ENCODE measurements at places on chromosomes 2 and 18.

DNA sequence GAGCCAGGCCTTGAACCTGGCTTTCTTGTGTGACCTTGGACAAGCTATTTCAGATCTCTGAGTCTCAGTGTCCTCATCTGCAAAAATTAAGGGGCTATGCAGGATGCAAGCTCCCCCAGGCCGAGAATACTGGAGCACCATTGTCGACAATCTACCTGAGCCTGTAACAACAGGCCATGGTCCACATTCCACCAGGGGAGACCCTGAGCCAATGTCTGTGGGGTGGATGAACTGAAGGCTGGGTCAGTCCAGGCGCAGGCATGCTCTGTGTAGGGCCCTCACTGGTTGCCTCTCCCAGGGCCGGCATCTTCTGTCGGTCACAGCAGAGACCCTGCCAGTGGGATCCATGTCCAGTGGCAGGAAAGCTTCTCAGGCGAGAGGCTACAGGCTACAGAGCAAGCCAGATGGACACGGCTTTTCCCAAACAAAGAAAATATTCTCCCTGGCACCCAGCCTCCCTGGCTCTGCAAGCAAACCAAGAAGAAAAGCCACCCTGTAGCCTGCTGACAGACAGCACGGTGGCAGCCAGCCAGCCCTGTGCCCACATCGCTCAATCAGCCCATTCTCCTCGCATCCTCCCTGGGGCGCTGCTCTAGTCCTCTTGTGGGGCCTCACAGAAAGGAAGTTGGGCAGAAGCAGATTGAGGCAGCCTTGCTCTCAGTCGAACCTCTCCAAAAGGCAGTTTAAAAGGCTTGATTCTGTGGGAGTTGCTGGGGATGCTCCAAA, 48.7 kb upstream of the FZD7 start:
- DNase-seq, result no peak

DNA sequence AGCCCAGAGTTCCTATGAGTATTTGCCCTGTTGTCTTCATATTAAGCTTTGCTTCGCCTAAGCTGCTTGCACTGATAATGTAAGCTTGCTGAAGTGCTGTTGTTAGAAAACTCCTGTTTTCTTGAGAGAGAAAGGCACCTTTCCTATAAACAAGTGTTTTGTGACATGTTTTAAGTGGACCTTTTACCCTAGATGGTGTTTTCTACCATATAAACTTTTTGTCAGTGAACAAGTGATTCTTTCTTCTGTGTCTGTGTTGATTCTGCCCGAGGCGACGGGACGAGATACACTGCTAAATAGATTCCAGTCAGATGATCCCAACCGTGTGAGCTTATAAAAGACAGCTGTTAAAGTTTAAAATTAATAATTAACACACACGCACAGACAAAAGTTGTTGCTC, 24.1 kb downstream of the CABLES1 start:
- no peak for DNase-seq

GRCh38 chr2:217604527-217605194, 398.1 kb downstream of the TNS1 start:
- no peak for DNase-seq

DNA sequence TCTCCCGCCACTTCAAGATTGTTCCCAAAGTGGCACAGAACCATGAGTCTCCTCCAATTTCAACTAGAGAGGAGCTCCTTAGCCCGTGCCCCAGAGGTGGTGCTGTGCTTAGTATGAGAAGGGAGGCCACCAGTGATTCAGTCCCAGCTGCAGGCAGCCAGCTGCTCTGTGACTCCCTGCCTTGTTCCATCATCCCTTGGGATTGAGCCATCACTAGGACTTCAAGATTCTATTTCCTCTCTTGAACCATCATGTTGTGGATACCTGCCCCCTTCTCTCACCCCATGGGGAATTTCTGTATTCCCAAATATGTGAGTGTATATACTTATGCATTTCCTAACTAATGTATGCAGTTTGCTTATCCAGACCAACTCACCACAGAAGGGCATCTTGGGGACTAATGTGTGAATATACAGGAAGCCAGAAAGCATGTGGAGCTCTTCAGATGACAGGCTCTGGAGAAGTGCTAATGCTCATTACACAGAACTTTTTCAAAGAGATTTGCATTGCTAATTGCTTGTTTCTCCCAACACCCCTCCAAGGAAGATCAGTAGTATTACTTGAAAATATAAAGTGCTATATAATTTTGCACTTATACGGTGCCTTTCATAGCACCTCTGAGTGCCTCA, 111.0 kb upstream of the MAP3K20 start:
- DNase-seq, result no peak

- DNase-seq, result no peak
These were observed 247.3 kb downstream of the PRKCE start for GRCh38 chr2:45898819-45899218.

DNA sequence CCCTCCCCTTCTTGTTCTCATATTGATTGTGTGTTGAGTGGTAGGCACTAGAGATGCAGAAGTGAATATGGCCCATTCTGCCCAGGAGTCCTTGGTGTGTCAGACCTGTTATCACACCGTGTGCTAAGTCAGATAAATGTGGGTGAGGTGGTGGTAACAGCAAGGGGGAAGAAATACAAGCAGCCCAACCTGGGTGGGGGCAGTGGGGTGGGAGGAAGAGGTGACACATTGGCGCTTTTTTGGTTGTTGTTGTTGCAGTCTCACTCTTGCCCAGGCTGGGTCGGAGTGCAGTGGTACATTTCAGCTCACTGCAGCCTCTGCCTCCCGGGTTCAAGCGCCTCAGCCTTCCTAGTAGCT, 12.8 kb downstream of the B3GNT2 start:
- DNase-seq, result peak; percentile 17

GRCh38 chr18:21933931-21934765, 193.6 kb downstream of the MIB1 start:
- DNase-seq, result no peak

- DNase-seq, result no peak
These were observed 42.5 kb downstream of the PIEZO2 start for GRCh38 chr18:11106894-11107293.

DNA sequence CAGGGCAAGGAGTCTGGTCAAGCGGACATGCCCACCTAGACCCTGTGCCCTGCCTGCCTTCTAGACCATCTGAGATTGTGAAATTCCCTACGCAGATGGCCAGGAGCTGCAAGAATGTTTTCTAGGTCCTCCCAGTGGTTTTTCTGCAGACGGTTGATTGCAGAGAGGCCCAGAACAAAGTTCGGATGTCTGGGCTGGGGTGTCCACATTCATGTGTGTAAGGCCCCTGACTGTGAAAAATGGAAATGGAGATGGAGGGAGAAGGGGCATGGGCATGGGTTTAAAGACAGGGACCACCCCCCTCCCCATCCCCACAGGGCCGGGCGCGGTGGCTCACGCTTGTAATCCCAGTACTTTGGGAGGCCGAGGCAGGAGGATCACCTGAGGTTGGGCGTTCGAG, 11.8 kb downstream of the ARHGAP25 start:
- no peak for DNase-seq

DNA sequence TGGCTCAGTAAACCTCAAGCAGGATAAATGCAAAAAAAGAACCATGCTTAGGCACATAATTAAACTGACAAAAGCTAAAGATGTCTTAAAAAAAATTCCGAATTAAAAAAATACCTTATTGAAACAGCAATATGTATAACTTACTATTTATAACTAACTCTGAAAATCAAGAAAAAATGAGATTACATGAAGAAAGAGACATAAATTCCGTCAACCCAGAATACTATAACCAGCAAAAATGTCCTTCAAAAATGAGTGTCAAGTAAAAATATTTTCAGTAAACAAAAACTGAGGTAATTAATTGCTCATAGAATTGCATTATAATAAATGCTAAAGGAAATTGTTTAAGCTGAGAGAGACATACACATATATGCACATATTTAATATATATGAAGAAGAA, 474.5 kb upstream of the SYT4 start:
- no peak for DNase-seq

GRCh38 chr2:236307641-236308040, 43.4 kb upstream of the ASB18 start:
- no peak for DNase-seq

- DNase-seq, result no peak
These were observed 168.8 kb downstream of the PHLPP1 start for GRCh38 chr18:62883937-62884735.

GRCh38 chr2:82485701-82486100, 1973.4 kb downstream of the SUCLG1 start:
- no peak for DNase-seq

- DNase-seq, result no peak
These were observed 1208.4 kb downstream of the DPP10 start for GRCh38 chr2:115650827-115651226.

DNA sequence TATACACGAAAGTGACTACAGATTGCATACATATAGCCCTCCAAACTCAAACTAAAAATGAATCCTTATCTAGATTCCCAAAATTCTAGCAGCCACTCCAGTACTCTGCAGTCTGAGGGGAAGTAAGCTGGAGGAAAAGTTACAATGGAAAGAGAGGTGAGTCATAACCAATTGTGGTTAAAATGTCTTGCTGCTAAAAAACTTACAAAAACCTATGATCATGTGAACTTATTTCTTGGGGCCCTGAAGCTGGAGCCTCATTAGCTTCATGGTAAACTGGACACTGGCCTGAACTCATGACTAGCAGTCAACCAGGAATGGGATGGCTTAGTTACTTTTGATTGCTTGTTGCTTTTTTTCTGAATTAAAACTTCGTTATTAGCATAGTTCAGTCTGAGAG, 175.9 kb downstream of the SLC4A3 start:
- DNase-seq, result no peak

DNA sequence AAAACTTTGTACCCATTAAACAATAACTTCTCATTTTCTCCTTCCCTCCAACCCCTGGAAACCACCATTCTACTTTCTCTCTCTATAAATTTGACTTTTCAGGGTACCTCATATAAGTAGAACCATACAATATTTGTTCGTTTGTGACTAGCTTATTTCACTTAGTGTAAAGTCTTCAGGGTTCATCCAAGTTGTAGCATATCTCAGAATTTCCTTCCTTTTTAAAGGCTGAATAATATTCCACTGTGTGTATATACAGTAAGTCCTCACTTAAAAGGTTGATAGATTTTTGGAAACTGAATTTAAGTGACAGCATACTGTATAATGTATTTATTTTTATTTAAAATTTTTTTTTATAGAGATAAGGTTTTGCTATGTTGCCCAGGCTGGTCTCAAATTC, 13.9 kb downstream of the CASP10 start:
- DNase-seq, result no peak

- DNase-seq, result no peak
These were observed 278.4 kb downstream of the ALPK2 start for GRCh38 chr18:58350526-58350925.

DNA sequence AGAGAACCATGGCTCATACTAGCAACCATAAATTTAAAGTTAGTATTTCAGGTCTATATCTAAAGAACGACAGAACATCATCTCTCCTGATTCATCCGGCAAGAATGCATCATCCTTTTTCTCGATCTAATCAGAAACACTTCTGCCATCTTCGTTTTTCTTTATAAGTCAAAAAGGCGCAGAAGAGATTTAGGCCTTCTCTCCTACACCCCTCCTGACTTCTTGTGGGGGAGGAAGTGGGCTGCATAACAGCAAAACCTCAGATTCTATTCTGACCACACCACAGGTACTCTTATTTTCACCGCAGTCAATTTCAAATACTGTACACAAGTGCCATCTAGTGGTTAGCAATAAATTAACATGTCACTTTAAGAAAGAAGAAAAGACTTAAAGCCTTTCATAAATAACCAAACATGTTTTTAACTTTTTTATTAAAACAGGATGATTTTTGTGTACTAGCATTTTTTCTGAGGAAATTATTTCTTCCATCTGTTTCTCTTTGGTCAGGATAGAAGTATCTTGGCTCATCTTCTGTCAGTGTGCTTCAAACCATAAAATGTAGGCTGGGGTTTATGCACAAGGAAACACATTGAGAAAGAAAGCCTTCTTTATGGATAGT, 48.4 kb upstream of the PIK3C3 start:
- DNase-seq, result no peak

- no peak for DNase-seq
These were observed 77.3 kb downstream of the CLIP4 start for GRCh38 chr2:29192526-29192925.

DNA sequence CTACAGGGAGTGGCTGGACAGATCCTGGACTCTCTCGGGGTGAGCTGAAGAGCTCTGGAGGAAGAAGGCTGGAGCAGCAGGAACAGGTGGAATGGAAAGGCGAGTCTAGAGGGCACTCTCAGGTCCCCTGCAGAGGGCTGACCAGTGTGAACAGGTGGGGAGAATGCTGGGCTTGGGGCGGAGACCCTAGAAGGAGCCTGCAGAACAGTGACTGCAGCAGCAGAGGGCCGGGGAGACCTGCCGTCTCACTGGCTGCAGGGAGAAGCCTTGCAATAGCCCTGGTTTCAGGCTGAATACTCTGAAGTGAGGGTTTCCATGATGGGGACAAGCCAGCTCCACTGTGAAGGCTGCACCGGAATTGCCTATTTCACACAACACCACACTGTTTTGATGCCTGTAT, 626.7 kb upstream of the SALL3 start:
- DNase-seq, result no peak

GRCh38 chr2:45396671-45397070, 214.4 kb downstream of the SRBD1 start:
- DNase-seq, result no peak

DNA sequence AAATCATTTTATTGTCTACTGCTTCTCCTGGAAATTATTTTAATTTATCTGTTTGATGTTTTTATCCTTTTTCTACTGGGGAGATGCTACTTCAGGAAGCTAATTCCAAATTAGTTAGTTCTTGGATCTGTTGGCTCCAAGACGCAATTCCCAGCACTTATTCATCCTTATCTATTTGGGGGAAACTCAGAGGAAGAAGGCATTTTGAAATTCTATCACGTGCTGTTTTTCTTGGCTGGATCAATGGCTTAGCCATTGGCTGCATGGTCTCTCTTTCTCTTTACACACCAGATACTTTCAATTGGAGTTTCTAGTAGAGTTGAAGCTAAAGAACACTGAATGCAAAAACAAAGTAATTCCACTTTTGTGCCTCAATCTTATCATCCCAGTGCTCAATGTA, 98.3 kb downstream of the RAPGEF4 start:
- no peak for DNase-seq

DNA sequence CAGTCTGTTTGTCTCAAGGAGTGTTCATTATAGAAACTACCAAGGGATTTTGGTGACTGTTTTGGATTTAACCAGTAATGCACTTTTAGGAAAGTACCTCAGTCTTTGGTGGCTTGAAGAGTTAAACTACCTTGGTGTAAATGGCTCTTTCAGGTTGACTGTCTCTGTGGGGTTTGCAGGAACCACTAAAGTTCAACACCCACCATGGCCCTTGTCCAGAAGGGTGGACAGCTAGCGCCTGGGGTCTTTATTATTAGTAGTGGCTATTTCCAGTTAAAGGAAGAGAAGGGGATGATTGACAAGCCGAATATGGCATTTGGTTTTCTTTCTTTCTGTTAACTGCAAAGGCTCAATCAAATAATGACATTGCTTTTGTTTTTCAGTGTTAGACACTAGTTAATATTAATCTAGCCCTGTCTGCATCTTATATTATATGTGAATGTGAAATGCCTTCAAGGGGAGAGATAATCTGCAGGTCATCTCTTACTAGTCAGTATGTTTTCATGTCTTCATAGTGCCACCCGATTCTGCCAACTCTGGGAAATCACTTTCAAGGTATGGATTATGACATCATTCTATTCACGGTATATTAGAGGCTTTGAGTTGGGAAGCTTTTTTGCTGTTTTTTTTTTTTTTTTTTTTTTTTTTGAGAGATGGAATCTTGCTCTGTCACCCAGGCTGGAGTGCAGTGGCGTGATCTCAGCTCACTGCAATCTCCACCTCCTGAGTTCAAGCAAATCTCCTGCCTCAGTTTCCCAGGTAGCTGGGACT, 56.4 kb downstream of the MAP4K4 start:
- no peak for DNase-seq
